Activated naive CD8-positive, alpha-beta T cell treated with anti-CD3 and anti-CD28 coated beads for 36 hours (primary cell): ENCODE measurements at places on chromosomes 5 and 9. TPM values are rescaled to one million over a fixed set of nuclear protein-coding genes. Genes with fewer than 3 reads are reported as not detected.

Gene HAVCR2
- 25.2 TPM for total RNA-seq

Gene PRRX2
- 0.76 TPM for total RNA-seq

- no peak overlapping the region for H3K4me3 ChIP-seq
- H3K4me1 ChIP-seq = peaks cover 2% of the 10 kb centered on the region
- no peaks in the 10 kb centered on the region for H3K36me3 ChIP-seq
- no peak for DNase-seq
These were observed 89.9 kb upstream of the GLIS3 start for GRCh38 chr9:4389755-4390154.

DNA sequence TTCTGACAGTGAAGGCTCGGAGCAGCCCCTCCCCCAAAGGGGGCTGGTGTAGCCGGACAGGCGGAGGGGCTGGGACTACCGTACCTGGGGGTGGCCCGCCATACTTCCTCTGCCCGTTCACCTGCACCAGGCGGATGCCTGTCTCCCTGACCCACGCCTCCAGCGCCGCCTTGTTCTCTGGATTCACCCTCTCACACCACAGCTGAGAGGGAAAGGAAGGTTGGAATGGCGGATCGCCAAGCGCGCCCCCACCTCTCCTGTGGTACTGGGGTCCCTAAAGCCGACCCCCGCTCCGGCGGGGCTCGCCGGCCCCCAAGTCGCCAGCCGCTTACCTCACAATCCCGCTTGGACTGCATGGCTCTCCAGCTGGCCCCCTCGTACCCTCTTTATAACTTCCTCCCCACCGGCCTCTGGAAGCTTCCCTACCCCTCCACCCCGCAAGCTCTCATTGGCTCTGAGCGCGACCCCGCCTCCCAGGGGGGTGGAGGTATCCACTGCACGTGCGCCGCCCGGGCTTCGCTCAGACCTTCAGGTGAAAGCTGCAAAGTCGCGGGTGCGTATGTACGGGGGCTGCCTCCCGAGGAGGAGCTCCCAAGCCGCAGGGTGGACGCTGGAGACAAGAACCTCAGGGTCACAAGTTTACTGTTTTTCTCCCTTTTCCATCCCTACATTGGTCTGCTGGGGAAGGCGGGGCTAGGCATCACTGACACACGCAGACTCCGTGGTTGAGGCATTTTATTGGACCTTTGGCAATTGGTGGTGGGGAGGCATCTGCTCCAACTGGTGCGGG lies at the start of gene DND1:
TSS of gene DND1 (minus strand) at position 390 of the 790 bp plus-strand sequence. CDS start at position 356, 34 bp downstream.
- H3K4me1 ChIP-seq = peaks cover 7% of the 10 kb centered on the region
- H3K27ac ChIP-seq = peak within 1 kb of the TSS; percentile 31
- no peak for DNase-seq
- peaks cover 29% of the 10 kb centered on the region for H3K36me3 ChIP-seq
- H3K4me3 ChIP-seq = no peak within 1 kb of the TSS

- H3K4me3 ChIP-seq = no peak overlapping the region
- H3K27me3 ChIP-seq = peaks cover 5% of the 10 kb centered on the region
- peaks cover 4% of the 10 kb centered on the region for H3K4me1 ChIP-seq
- peaks cover 3% of the 10 kb centered on the region for H3K36me3 ChIP-seq
- DNase-seq = no peak
These were observed 148.6 kb upstream of the ELL2 start for GRCh38 chr5:96110300-96110699.

GRCh38 chr9:78807286-78807685 lies 510.4 kb downstream of the PSAT1 start:
- no peaks in the 10 kb centered on the region for H3K36me3 ChIP-seq
- no peaks in the 10 kb centered on the region for H3K4me1 ChIP-seq
- no peak for DNase-seq
- no peak overlapping the region for H3K4me3 ChIP-seq
- no peaks in the 10 kb centered on the region for H3K27me3 ChIP-seq
- no peak overlapping the region for H3K27ac ChIP-seq

DNA sequence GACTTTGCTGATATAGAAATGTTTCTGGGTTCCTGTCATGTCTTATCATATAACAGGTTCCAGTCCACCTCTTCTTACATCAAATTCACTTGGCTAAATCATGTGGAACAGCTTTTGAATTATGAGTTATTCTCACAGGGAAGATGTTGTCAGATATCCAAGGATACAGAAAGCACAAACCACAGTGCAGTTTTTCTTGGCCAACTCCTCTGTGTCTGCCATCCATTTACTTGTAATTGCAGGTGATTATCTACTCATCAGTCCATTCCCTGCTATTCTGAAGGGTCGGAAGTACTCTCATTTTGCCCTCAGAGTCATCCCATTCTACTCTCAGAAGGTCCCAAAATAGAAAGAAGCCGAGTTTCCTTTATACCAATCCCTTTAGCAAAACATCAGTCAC lies 10.0 kb downstream of the MARCHF11 start:
- no peak for DNase-seq
- H3K27ac ChIP-seq = no peak overlapping the region
- H3K4me1 ChIP-seq = no peaks in the 10 kb centered on the region
- no peak overlapping the region for H3K4me3 ChIP-seq
- H3K36me3 ChIP-seq = no peaks in the 10 kb centered on the region

GRCh38 chr9:104927912-104928740 lies at the start of gene ABCA1:
Gene ABCA1, minus strand, starts transcription at chr9:104928155. Its CDS starts 24,476 bp downstream, at chr9:104903679.
- H3K27ac ChIP-seq = no peak within 1 kb of the TSS
- peak within 1 kb of the TSS; percentile 84 for H3K4me3 ChIP-seq
- peak; percentile 70 for DNase-seq
- peaks cover 2% of the 10 kb centered on the region for H3K36me3 ChIP-seq

- no peak overlapping the region for H3K4me3 ChIP-seq
- no peaks in the 10 kb centered on the region for H3K27me3 ChIP-seq
- DNase-seq = no peak
- no peaks in the 10 kb centered on the region for H3K36me3 ChIP-seq
- H3K4me1 ChIP-seq = no peaks in the 10 kb centered on the region
These were observed 36.6 kb downstream of the COL5A1 start for GRCh38 chr9:134678206-134678605.

GRCh38 chr5:42217791-42218190 lies 205.4 kb upstream of the GHR start:
- no peak overlapping the region for H3K4me3 ChIP-seq
- no peaks in the 10 kb centered on the region for H3K36me3 ChIP-seq
- no peaks in the 10 kb centered on the region for H3K4me1 ChIP-seq

DNA sequence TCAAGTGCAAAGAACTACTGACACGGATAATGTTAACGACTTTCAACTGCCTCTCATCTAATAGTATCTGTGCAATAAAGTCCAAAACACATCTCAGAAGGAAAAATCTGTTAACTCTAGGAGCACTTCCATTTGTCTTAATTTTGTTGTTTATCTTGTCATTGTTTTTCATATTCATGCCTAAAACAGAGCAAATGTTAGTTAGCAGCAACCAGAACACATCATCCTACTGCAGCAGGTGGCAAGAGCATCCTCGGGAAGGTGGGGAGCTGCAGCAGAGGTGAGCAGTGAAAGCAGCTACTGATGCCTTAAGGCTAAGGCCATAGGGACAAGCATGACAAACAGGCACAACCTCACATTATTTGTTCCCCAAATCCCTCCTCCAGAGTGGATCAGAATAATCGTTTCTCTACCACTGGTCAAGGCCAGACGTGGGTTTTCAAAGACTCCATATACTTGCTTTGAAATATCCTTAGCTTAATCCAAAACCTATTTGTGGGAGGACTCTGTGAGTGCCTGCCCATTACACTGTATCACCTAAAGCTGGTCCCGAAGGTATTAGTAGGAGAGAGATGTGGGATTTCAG lies 1.0 kb downstream of the HMGCS1 start:
- peaks cover 22% of the 10 kb centered on the region for H3K36me3 ChIP-seq
- H3K27me3 ChIP-seq = no peaks in the 10 kb centered on the region
- DNase-seq = no peak
- peak overlapping the region; percentile 96 for H3K27ac ChIP-seq

DNA sequence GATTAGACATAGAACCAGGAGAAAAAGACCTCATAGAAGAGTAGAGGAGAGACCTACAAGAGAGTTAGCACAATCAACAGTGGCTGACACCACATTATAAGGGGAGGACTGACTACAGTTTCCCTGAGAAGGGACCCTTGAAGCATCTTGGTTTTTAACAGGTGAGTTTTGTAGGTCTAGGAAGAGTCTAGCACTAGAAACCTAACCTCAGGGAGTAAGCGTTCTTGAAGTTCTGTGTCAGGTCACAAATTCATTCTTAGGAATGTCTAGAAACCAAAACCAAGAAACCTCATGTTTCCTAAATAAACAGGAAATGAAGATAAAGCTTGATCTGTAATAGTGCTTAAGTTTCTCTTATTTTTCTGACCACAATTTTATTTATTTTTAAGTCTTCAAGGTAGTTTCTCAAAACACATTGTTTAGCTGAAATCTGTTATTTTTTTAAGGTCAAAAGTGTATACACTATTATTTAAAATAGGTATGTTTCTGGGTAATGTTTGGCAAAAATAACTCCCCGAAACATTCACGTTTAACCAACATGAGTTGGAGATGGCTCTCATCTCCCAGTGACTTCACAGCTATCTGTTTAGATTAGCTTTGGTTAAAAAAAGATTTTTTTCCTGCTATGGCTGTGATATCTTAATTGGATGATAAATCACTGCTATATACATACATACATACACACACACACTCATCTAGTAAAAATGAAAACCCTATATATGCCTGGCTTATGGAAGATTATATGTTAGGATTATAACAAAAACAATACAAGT lies 37.1 kb downstream of the MAP3K1 start:
- no peak overlapping the region for H3K27ac ChIP-seq
- DNase-seq = no peak
- H3K4me3 ChIP-seq = no peak overlapping the region
- no peaks in the 10 kb centered on the region for H3K27me3 ChIP-seq
- peaks cover 67% of the 10 kb centered on the region for H3K4me1 ChIP-seq
- H3K36me3 ChIP-seq = peaks cover 3% of the 10 kb centered on the region
